ENCODE measurements at places on chromosomes 5 and 9. TPM values are rescaled to one million over a fixed set of nuclear protein-coding genes. Genes with fewer than 3 reads are reported as not detected.

DNA sequence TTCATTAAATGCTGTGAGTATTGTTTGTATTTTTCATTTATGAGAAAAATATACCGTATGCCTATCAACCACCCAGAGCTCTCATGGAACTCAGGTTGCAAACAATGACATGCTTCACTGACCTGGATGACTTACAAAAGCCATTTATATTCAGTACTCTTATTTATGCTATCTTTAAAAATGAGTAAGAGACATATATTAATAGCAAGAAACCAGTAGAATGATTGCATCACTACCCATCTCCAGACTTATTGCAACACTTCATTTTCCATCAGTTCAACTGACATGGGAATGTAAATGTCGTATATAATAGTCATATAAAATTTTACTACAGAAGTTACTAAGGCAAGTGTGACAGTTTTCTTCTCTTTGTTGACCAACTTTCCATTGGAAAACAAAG is 69.1 kb downstream of the OTP start:
- DNase-seq, result no peak

RMRP gene
- total RNA-seq, result 20,944 TPM

DNA sequence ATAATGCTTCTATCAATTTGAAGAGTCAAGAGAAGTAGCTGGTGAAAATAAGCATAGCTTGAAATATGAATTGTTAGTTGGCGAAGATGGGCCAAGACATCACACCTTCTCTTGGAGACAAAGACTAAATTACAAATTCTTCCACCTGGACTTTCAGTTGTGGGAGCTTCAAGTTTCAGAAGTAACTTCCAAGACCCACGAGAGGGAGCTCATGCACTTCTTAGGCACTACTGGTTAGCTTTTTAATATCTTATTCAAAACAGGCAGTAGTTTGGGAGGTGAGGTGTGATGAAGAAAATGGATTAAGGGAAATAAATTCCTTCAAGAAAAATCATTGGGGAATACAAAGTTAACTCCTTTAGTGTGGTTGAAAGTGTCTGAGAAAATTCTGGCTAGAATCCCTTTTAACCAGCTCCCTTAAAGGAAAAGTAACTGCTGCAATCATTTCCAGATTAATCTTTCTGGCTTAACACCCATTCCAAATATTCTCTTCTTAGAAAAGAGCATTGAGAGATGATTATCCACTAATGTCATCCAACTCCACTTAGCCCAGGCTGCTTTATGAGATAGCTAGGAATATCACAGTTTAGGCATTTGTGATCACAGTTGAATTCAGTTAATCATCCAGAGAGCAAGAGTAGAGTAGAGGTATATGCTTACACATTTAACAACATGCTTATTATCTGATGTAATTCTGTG is 139.5 kb upstream of the DMRTA1 start:
- DNase-seq, result peak; percentile 78

DNA sequence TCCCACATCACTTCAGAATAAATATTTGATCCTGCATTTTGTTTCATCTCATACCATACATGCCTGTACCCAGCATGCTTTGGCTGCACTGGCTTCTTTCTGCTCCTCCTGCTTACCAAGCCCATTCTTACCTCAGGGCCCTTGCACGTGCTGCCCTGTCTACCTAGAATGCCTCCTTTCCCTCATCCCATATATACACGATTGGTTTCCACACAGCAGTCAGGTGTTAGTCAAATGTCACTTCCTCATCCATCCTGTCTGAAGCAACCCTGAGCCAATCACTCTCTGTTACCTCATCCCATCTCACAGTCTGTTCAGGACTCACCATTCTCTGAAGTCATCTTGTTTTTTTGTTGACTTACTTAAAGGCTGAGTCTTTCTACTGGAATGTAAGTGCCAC is 30.3 kb downstream of the CAST start:
- peak; percentile 74 for DNase-seq

- DNase-seq, result peak; percentile 24
These were observed 9.9 kb upstream of the PCSK5 start for GRCh38 chr9:75880618-75881017.

DNA sequence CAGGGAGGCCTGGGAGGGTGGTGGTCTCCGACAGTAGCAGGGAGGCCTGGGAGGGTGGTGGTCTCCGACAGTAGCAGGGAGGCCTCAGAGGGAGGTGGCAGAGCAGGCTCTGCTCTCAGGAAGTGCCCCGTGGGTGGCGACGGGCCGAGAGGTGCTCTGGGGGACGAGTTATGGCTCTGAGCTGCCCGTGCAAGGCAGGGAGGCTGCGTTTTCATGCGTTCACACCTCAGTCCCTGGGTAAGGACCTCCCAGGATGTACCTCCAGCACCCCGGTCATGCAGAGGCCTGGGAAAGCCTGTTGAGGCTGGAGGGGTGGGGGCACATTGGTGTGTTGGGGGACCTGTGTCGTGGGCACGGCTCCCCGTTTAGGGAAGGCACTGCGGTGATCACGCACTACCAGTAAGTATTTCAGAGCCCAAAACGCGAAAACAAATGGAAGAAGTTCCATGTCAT is 37.4 kb upstream of the CLPTM1L start:
- DNase-seq, result no peak

DNA sequence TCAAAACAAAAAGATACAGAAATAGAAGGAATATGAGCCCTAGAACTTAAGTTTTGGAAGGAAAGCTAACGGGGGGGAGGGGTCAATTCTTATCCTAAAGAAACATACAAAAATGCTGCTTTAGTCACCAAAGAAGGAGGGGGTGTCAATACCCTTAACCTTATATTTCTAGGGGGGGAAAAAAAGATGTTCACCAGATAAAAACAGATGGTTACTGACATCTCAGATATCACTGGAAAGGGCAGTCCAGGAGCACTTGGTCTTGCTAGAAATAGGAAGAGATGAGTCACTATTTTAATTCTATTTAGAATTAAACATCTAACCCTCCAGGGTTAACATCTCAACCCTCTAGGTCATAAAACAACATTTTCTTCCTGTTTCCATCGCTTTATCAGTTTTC is 1.7 kb downstream of the DIAPH1 start:
- peak; percentile 58 for DNase-seq

TMC1 gene
- not detected for total RNA-seq

DNA sequence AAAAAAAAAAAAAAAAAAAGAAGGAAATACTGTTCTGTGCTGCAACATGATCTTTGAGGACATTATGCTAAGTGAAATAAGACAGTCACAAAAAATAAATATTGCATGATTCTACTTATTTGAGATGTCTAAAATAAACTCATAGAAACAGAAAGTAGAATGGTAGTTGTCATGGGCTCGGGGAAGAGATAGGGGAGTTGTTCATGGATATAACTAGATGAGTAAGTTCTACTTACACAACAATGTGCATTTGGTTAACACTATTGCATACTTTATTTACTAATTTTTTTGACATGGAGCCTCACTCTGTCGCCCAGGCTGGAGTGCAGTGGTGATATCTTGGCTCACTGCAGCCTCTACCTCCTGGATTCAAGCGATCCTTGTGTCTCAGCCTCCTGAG is 15.2 kb downstream of the MAML1 start:
- DNase-seq, result peak; percentile 38

DNA sequence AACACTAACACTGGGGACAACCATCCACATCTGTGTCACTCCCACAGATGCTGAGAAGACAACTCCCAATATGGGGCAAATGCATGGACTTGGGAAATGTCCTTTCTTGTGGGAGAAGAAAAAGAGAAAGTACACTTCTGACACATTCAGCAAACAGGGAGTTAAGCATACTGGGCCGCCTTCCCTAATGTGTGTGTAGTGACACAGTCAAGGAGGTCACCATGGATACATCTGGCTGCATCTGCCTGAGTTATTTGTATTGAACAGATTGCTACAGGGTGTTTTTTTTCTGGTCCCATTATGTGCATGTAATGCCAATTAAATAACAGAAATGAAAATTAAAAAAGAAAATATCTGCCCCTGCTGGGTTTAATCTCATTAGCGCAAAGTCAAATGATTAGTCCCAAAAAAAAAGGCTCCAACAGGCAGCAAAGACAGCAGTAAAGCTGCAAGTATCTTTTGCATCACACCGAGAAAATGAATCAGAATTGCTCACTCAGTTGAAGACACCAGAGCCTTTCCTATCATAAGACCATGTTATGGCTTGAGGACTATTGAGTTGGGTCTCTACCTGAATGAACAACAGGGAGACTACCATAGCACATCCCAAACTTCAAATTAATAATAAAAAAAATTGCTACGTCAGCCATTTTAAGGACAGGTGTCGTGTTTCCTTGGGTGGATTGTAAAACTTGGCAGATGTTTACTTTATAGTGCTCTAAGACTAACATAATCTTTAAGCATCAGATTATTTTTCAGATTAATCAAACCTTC is 395.9 kb downstream of the DTWD2 start:
- DNase-seq, result no peak

DNA sequence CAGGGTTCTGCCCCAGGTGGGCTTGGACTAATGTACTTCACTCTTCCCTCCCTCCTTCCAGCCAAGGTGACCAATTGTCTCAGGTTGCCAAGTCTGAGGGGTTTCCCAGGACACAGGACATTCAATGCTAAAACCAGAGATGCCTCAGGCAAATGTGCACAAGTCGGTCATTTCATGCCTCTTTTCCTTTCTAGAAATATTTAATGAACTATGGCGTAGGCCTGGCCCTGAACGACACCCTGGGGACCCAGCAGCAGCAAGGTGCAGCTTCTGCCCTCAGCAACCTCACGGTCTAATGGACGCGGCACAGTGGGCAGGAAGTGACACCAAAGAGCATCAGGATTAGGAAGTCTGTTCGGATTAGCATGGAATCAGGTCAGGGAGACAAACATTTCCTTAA is 148.1 kb downstream of the MTX3 start:
- no peak for DNase-seq

DNA sequence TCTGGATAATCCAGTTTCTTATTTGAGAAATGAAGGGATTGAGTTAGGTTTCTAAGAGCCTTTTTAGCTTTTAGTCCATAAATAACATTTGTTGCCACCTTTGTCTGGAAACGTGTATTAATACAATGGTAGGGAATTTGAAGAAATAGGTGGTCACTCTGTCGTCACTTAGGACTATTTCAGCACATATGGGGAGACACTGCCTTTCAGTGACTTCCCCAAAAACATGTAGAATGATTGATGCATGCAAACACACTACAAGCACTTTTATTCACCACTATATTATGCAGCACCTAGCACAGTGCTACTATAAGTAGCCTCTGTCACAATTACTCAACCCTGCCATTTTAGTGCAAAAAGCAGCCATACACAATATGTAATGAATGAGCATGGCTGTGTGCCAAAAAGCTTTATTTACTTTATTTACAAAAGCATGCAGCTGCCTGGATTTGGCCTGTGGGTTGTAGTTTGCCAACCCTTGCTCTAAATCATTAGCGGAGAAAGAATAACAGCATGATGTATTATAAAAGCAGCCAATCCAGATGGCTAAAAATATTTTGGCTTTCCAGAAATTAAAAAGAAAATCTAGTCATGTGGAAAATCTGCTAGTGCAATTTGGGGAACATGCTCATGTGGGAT is 154.2 kb upstream of the HMHB1 start:
- no peak for DNase-seq

REEP2 gene
- total RNA-seq, result 4.4 TPM

DNA sequence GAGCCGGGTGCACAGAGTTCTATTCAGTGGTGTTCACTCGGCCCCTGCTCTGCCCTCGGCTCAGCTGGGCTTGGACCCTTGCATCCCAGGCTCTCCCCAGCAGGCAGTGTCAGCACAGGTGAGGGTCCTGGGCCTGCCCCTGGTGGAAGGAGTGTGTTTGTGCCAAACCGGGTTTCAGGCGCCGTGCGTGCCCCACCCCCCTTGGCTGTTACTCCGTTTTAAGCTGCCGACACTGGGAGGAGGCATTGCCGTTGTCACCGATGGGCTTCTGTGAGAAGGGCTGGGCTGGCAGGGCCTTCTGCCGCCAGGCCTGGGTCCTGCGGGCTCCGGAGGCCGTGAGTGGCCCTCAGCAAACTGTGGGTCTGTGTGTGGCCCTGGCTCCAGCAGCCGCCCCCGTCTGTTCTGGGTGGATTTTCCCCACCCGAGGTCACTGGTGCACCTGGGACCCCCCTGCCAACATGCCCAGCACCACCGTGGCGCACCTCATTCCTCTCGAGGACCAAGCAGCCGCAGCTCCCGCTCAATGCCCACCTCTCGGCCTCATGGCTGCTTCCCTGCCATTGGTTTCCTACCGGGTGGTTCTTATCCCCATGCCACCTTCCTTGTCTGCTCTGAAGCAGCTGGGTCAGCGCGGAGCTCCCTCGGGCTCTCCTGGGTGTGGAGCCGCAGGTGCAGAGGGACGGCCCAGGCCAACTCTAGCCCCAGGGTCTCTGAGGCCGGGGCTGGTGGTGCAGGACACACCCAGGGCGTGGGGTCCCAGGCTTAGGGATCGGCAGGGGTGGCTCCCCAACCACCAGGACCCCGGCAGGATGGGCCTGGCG is 44.3 kb upstream of the EXOC3 start:
- no peak for DNase-seq

HAUS6 gene
- 9.4 TPM for total RNA-seq

DNA sequence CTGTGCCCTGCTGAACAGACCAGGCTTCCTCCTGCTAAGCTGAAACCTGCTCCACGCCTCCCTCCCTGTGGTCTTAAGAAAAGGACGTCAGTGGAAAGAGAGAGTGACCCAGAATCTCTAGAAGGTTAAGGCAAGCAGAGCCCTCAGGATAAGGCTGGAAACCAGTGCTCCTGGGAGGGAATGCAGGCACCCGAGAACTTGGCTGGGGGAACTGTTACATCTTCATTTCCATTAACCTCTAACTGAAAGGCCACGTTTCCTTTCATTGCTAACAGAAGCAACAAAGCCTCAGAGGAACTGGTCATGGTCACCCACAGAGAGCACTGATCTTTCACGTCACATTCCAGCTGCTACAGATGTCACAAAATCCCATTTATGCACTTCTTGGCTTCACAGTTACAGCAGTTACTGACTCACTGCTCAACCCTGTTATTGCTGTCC is 26.1 kb upstream of the AKNA start:
- peak; percentile 64 for DNase-seq

- DNase-seq, result no peak
These were observed 160.2 kb upstream of the IL12B start for GRCh38 chr5:159490507-159490906.

MARCHF3 gene
- 4.8 TPM for total RNA-seq

DNA sequence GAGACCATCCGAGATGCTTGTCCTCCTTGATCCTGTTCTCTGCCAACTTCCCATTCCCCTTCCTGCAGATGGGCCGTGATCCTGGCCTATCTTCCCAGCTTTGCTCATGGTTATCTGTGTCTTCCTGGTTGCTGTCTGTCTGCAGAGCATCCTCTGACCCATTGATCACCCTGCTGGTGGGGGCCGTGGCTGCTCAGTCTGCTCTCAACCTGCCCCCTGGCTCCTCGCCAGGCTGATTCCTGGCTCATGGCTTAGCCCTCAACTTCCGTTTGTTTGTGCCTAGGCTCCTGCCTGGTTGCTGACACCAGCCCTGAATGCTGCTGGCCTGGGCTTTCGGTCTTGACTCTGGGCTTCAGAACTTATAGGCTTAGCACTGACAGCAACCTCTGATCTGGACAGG is 67.1 kb upstream of the SMIM15 start:
- no peak for DNase-seq

PLAC8L1 gene
- not detected for total RNA-seq

PDZD2 gene
- total RNA-seq, result not detected

GRCh38 chr5:119217183-119217582 is 138.6 kb upstream of the TNFAIP8 start:
- no peak for DNase-seq

GRCh38 chr9:3575821-3576220 is 50.0 kb upstream of the RFX3 start:
- no peak for DNase-seq

Measured in GM23248 (cell line).